Hematopoietic multipotent progenitor cell (in vitro differentiated cells): ENCODE measurements at places on chromosomes 1 and 21. TPM values are rescaled to one million over a fixed set of nuclear protein-coding genes. Genes with fewer than 3 reads are reported as not detected.
A peak's percentile ranks its signal among the peaks of the same experiment; 100 is the strongest.

DNA sequence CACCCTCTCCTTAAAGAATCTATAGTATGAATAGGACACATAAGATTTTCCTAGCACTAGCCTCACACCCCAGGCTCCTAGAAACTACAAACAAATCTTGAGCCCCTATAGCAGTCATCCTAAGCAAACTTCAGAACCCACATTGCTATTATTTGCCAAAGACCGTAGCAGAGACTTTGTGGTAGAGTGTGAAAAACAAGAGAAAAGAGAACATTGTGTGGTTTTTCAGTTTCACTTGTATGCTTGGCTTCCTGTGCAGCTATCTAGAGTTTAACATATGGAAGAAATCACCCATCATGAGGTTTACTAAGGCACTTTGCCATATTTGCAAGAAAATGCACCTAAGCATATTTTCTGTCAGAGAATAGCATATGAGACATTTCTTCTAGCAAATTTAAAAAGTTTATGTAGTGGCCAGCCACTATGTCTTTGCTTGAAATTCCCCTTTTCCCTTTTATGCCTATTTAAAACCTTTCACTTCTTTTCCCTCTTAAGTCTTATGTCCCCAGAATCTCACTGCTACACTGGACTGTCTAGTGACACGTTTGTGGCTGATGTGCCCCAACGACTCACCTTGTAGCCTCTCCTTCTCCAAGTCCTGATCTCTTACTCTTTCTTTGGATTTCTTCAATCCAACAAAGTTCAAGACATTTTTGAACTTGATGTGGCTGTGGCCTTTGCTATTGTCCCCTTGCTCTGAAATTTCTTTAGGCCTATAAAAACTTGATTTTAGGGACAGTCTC, 25.6 kb downstream of the CCDC190 start:
- DNase-seq, result no peak

INAVA gene
- total RNA-seq, result under 0.01 TPM

DNA sequence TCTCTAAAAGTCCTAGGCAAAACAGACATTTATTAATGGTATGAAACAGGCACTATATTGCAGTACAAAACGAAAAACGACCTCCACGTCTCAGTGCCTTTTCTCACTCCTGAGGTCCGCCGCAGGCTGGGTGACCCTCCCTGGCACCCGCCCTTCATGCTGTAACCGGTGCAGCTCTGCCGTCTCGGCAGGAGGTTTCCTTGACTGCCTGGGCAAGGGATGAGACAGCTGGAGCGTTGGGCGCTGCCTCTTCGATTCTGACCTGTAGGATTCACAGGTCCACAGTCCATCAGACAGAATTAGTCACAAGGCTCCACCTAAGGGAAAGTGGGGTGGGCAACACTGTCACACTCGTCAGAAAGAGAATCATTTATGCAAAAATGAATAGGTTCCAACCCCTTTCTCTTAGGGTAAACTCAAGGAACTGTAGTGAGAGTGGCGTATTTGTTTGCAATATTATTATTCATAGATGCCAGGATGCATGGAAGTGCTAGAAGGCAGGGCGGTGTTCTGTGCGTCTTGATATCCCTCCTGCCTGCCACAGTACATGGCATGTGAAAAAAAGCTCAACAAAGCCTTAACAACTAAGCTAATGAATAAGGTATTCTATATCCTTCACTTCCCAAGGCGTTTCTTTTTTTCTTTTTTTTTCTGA, 23.5 kb upstream of the ZBTB18 start:
- no peak for DNase-seq

DNA sequence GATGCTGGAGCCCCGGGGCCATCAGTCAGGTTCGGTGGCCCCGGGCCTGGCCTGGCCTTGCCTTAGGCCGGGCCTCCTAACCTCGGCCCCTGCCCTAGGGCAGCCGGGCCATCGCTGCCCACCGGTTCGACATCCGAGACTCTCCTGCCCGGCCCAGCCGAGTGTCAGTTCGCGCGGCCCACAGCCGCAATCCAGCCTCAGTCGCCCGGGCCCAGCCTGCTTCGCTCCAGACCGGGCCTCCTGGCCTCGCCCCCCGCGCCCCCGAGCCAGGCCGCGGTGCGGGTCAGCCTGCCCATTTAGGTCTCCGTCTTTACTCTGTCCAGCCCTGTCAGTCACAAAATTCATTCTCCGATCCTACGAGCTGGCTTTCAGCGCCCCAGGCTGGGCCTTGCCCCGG, 777 bp downstream of the LRRC41 start:
- DNase-seq, result peak; percentile 36

DNA sequence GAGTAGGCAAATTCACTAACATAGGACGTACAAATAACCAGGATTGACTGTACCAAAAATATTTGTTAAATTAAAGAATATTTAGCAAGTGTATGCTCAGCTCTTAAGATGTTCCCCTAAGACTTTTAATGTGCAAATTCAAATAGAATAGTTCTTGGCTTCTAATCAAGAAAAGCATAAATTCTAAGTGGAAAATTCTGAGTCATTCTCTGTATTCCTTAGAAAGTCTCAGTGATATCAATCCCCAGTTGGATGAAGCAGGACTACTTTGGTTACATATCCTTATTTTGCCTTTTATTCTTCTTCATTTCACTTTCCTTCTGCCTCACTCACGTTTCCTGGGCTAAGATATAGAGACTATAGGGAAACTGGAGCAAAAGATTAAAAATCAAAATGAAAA, 130.2 kb downstream of the IFI44 start:
- no peak for DNase-seq

GRCh38 chr1:55547405-55547804, 332.2 kb upstream of the USP24 start:
- DNase-seq, result no peak

C1orf94 gene
- total RNA-seq, result not detected

SPATA17 gene
- total RNA-seq, result under 0.01 TPM

TTC24 gene
- 15.3 TPM for total RNA-seq

GRCh38 chr21:29638761-29639327, 301.0 kb downstream of the GRIK1 start:
- DNase-seq, result no peak

DNA sequence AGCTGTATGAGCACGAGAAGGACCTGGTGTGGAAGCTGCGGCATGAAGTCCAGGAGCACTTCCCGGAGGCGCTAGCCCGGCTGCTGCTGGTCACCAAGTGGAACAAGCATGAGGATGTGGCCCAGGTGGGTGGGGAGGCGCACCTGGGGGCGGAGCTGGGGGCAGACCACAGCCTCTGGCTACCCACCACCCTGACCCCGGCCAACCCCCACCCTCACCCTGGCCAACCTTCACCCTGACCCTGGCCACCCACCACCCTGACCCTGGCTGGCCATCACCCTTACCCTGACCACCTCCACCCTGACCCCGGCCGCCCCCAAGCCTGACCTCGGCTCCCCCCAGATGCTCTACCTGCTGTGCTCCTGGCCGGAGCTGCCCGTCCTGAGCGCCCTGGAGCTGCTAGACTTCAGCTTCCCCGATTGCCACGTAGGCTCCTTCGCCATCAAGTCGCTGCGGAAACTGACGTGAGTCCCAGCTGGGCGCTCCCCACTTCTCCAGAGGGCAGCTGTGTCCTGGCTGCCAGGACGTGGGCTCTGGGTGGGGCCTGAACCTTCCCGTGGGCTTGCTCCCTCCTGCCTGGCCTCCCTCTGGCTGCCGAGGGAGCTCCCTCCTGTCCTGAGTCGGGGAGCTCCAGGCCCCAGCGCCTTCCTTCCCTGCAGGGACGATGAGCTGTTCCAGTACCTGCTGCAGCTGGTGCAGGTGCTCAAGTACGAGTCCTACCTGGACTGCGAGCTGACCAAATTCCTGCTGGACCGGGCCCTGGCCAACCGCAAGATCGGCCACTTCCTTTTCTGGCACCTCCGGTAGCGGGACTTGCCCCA, 69.5 kb downstream of the PIK3CD start:
- no peak for DNase-seq

GCSAML gene
- 16.4 TPM for total RNA-seq

DNA sequence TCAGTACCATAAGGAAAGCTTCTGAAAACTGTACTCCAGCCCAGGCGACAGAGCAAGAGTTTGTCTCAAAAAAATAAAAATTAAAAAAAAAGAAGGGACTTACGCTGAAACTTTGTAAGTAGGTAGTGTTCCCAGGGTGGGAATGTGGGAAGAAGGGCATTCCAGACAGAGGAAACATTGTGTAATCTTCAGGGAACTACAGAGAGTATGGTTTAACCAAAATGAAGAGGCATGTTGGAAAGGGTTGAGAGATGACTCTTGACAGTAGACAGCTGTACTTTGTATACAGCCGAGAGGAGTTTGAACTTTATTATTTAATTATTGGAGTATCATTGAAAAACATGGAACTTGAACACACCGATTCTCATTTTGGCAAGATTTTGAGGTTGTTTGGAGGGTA, 43.0 kb downstream of the PPP2R5A start:
- no peak for DNase-seq

GRCh38 chr1:87830432-87830978, 501.8 kb downstream of the LMO4 start:
- no peak for DNase-seq

ADAMTS5 gene
- total RNA-seq, result under 0.01 TPM

DNA sequence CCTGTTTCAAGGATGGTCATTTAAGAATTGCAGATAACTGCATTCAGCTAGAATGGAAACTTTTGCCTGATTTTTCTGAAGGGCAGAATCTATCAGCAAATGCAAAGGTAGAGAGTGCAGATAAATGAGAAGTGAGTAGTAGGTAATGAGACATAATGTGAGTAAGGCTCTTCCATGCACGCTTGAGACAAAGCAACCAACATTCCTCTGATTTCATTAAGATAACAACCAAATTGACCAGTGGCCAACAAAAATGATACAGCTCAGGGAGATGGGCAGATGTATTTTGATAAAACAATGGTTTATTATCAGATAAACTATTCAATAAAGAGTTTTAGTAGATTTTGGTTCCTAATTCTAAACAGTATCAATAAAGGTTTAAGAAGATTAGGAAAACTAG, 404.4 kb upstream of the PBX1 start:
- DNase-seq, result no peak

MIXL1 gene
- 1.6 TPM for total RNA-seq
